ENCODE measurements at places on chromosomes 6 and 20. TPM values are rescaled to one million over a fixed set of nuclear protein-coding genes. Genes with fewer than 3 reads are reported as not detected.

The CLIC5 gene
- total RNA-seq: not detected

The PRSS16 gene
- total RNA-seq: 7.3 TPM

The BRD2 gene
- total RNA-seq: 192 TPM

The KPNA5 gene
- 4.9 TPM for total RNA-seq

The SLC22A3 gene
- 0.47 TPM for total RNA-seq
